Stimulated activated CD4-positive, alpha-beta T cell treated with anti-CD3 and anti-CD28 coated beads, Interleukin-4, amount 100 ng/mL, for 4 hours (primary cell): ENCODE measurements at places on chromosomes 4 and X.

- DNase-seq: no peak
Measured at GRCh38 chr4:8559011-8559410, 21.2 kb upstream of the GPR78 start.

- no peak for DNase-seq
Measured at GRCh38 chr4:108317377-108317776, 148.6 kb upstream of the LEF1 start.

DNA sequence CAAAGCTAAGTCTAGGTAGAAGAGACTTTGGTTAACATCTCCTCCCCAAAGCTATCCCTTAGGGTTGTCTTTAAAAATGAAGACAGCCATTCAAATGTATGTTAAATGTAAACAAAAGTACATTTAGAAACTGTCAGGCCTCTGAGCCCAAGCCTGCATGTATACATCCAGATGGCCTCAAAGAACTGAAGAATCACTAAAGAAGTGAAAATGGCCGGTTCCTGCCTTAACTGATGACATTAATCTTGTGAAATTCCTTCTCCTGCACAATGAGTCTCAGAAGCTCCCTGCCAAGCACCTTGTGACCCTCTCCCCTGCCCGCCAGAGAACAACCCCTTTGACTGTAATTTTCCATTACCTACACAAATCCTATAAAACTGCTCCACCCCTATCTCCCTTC lies 377.9 kb downstream of the FAM133A start:
- no peak for DNase-seq

DNA sequence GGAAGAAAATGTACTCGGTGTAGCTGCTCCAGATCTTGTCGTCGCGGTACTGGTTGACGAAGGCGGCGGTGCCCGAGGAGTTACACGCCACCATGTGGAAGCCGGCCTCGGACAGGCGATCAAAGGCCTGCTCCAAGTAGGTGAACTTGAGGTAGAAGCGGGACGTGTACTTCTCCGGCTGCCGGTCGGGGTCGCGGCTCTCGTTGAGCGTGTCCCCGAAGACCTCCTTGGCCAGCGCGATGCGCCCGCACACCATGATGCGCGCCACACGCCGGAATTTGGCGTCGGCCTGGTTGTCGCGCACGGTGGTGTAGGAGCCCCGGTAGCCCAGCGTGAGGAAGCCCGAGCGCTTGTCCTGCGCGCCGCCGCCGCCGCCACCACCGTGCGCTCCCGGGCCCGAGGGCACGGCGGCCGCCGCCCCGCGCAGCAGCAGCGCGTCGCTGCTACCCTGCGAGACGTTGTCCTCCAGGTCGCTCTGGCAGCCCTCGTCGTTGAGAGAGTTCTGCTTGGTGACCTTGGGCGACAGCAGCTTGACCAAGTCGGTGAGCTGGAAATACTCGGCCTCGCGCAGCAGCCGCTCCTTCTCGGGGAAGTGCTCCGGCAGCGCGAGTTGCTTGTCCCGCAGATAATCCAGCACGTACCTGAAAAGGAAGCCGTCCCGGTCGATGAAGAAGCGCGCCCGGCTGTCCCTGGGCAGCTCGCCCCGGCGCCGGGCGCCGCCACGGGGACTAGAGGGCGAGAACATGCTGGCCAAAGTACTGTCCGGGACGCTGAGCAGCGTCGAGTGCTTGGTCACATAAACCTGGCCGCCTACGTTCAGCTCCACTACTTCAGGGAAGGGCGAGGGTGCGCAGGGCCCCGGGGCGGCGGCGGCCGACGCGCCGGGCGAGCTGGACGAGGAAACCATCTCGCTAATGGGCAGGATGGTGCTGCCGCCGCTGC lies 775 bp downstream of the KCTD8 start:
- DNase-seq: no peak

DNA sequence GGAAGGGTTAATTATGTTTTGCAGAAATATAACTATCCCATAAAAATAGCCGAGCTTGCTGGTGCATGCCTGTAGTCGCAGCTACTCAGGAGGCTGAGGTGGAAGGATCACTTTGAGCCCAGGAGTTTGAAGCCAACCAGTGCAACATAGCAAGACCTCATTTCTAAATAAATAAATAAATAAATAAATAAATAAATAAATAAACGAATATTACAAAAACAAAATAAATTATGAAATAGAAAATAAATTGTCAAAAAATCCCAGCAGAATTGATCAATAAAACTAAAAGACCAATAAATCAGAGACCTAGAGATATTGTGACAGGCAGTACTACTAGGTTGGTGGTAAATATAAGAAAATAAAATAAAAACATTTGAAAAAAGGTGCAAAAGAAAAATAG lies 6.7 kb upstream of the ARL13A start:
- no peak for DNase-seq

DNA sequence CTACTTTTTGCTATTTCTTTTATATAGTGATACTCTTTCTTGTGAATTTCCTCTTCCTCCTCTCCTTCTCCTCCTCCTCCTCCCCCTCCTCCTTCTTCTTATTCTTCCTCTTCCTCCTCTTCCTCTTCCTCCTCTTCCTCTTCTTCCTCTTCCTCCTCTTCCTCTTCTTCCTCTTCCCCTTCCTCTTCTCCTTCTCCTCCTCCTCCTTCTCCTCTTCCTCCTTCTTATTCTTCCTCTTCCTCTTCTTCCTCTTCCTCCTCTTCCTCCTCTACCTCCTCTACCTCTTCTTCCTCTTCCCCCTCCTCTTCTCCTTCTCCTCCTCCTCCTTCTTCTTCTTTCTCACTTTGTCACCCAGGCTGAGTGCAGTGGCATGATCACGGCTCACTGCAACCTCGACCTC lies 36.3 kb upstream of the RBMX start:
- DNase-seq: no peak

- DNase-seq: no peak
Measured at GRCh38 chr4:176641237-176641636, 151.5 kb downstream of the VEGFC start.

DNA sequence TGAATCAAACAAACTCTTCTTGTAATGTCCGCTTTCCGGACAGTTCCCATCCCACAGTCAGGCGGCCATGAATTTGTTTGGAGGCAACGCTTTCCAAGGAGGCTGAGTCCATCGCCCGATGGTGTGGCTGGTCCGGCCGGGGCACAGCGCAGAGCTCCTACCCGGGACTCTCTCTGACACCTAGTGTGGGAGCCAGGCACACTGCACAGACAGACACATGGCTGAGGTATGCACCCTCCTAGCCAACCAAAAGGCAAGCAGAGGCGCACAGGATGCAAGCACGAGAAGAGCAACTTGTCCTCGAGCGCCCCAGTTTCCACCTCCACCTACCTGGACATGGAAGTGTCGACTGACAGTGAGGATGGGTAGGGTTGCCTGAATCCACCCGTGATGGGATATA lies 87.5 kb downstream of the LEF1 start:
- DNase-seq: no peak

- DNase-seq: no peak
Measured at GRCh38 chr4:143667461-143667860, 33.0 kb downstream of the FREM3 start.

DNA sequence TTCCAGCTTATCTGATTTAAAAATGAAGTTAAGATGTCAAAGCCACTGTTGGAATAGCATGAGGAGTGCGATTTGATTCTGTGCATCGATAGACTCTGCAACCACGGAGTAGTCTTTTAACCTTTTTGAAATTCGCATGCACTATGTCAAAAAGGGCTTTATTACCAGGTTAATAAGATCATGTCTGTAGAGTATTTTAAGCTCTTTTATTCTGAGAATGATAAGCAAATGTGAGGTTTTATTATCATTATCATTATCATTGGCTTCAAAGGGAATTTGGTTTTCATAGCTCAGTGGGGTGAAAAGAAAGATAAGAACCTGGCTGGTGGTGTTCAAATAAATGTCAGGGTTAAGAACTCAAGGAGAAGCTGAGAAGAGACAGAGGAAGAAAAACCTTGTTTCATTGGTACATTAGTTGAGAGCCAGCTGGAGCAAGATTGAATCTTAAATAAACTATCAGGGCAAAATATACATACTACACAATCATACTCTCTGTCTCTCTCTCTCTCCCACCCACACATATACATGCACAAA lies 102.6 kb downstream of the MMRN1 start:
- no peak for DNase-seq

DNA sequence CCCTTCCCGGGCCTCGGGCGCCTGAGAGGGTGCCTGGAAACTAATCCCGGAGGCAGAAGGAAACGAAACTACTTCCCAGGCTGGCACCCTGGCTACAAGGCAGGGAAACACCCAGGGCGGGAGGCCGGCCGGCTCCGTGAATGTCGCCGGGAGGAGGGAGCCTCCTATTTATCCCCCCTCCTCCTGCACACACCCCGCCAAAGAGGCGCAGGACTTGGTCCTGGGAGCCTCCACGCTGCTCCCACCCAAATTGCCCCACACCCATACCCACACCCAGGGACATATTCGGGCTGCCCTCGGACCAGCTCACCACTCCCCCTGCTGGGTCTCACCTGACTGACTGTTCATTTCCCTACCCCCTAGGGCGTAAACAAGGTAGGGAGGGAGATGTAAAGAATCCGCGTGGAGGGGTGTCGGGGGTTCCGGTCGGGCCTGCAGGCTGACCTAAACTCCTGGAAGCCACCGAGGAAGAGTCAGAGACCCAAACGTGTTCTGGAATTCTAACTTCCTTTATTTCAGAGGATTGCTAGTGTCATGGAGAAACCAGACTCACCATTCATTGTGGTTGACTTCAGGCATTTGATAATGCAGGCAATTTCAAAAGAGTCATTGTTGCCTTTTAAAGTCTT lies at the start of gene BTC:
TSS of gene BTC (minus strand) at position 142 of the 629 bp plus-strand sequence. CDS start 198 bp downstream, outside the sequence.
- DNase-seq: no peak
